ENCODE measurements at places on chromosomes 5 and 9. TPM values are rescaled to one million over a fixed set of nuclear protein-coding genes. Genes with fewer than 3 reads are reported as not detected.

DNA sequence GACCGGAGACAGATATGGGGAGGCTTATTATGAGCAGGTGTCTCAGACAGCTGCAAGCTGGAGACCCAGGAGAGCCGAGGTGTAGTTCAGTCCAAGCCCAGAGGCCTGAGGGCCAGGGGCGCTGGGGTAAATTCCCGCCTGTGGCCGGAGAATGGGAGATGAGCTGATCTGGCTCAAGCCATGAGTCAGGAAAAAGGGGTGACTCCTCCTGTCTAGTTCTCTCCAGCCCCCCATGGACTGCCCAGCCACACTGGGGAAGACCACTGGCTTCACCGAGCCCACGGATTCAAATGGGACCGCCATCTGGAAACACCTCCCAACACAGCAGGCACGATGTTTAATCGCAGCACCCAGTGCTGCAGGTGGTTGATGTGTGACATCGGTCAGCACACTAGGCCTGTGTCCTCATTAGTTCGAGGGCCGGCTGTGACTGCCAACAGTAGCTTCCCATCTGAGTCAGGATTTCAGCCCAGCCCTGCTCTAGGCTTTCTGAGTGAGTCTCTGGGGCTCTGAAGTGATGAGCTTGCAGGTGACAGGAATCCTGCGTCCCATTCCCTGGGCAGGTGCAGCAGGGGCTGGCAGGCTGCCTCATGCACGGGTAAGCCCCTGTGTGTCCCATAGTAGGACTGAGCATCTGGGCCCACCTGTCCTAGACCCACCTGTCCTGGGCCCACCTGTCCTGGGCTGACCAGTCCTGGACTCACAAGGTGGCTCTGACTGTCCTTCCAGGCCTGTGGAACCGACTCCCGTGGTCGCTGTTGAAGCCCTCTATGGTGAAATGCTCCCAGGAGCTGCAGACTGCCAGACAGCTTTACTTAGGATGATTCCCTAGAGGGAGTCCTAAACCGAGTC lies 49.7 kb downstream of the AHRR start:
- DNase-seq, result no peak

The BSPRY gene
- total RNA-seq, result not detected

DNA sequence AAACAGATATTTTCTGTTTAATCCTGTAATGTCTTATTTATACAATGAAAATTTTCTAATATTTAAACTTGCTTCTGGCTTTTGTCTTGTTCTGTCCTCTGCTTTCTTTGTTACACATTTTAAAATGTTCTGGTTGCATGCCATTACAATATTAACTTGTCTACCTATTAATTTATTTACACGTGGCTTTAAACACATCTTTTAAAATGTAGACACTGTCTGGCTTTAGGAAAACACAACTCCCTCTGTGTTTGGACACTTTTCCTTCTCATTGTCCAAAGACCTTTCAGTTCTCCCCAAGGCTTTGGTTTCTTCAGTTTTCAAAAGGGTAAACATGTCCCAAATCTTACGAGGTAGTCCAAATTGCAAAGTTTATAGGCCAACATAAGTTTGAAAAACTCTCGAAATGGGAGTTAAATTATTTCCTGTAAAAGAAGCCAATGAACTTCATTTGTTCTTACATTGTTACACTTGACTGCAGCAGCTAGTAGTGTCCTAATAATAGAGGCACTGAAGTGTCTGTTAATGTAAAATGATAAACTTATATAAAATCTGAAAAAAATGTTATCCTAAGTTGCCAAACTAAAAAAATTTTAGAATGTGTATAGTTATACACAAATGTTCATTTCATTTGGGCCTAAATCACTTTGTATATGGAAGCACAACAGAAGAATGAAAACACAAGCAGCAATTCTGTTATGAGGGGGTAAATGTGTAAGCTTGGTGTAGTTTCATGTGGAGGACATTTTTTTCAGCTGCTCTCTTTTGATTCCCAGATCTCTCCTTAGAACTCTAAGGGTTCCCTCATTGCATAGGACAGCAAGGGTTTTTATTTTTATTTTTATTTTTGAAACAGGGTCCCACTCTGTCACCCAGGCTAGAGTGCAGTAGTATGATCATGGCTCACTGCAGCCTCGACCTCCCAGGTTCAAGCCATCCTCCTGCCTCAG lies 53.8 kb downstream of the ALDH1A1 start:
- DNase-seq, result no peak

The IRX4 gene
- not detected for total RNA-seq
